ENCODE measurements at places on chromosomes 12 and 14.
A peak's percentile ranks its signal among the peaks of the same experiment; 100 is the strongest.

DNA sequence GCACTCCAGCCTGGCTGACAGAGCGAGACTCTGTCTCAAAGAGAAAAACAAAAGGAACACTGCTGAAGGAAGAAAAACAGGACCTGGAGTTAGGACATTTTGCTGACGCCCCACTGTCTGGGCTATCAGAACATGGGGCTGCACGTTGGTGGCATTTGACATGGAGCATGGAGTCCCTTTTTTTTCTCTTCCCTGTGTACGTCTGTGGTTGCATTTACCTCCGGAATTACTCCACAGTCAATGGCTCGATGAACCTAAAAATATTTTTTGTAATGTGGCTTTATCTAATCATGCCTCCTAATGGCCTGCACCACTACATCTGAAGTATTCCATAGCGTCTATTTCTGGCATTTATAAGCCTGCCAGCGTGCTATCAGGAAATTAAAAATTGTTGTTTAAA, 30.7 kb downstream of the TESC start:
- no peak for DNase-seq

- DNase-seq, result no peak
These were observed 214.3 kb downstream of the ZFP36L1 start for GRCh38 chr14:68578597-68578996.

GRCh38 chr12:112946236-112947000, 8.1 kb downstream of the OAS3 start:
- DNase-seq, result no peak

DNA sequence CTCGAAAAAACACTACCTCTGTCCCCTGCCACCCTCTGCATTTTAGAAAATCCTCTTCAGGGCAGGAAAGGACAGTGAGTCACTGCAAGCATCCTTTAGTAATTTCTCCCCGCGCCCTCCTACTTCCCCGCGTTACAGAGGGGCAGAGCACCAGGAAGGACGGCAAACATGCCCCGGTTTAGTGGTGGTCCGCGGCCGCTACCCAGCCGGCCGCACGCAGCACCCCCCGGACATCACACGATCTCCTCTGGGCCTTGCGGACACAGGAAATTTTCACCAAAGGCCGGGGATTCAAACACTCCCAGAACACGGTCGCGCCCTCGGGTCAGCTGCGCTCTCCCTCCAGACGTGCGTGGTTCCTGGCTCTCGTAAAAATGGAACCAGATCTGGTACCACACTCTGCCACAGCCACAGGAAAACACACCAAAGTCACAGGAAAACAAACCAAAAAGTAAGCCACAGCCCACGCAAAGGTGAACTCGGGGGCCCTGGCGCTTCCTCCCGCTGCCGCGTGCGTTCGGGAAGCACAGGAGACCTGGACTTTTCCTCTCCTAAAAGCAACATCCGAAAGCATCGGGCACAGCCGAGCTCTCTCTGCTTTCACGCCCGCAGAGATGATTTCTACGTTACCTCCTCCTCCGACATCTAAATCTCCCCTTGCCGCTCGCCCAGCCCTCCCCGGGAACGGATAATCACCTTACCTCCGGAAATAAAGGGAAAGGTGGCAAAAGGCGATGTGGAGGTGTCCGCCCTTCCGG, 839 bp downstream of the SLC38A1 start:
- no peak for DNase-seq

DNA sequence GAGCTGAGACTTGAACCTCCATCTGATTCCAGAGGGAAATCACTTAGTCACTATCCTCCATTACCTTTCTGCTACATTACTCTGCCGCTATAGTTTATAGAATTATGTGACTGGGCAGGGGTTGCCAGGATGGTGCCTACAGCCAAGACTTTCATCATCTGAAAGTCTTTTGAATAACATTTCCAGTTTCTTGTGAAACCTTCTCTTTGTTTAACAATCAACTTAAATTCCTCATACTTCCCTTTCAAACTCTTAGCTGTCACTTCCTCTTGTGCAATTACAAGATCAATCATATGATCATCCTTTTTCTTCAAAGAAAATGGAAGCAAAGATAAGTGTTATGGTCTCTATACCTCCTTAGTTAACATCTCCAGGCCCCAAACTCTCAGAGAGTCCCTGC, 25.4 kb upstream of the PELI2 start:
- DNase-seq, result no peak

DNA sequence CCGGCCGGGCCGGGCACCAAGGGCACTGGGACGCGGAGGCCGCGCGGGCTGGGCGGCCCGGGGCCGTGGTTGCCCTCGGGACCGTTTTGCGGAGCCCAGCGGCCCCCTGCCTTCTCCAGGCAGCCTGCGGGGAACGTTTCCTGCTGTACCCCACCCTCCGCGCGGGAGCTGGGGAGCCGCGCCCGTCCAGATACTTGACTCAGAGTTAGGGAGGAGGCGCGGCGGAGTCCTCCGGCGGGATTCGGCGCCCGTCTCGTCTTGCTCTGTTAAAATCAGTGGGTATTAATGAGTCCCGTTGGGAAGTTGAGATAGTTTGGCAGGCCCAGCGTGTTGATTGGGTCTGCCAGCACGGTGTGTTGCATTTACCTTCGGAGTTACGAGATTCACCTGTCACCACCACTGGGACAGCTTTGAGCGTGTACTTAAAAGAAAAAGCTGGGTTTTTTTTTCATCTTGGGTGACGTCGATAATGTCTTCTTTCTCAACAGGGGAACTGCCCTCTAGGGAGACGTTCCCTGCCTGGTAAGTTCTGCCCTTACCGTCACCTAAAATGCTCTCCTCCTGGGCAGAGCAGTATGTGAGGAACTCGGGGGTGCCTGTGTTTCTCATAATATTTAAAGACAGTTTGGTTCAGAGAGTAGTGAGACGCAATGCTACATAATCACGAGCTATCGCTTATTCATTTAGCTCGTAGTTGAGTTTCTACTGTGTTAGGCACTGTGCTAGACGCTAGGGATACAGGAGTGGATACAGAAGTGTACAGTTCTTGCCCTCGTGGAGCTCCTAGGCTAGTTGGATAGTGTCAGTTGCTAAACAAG, 596 bp downstream of the DLST start:
- peak; percentile 70 for DNase-seq

DNA sequence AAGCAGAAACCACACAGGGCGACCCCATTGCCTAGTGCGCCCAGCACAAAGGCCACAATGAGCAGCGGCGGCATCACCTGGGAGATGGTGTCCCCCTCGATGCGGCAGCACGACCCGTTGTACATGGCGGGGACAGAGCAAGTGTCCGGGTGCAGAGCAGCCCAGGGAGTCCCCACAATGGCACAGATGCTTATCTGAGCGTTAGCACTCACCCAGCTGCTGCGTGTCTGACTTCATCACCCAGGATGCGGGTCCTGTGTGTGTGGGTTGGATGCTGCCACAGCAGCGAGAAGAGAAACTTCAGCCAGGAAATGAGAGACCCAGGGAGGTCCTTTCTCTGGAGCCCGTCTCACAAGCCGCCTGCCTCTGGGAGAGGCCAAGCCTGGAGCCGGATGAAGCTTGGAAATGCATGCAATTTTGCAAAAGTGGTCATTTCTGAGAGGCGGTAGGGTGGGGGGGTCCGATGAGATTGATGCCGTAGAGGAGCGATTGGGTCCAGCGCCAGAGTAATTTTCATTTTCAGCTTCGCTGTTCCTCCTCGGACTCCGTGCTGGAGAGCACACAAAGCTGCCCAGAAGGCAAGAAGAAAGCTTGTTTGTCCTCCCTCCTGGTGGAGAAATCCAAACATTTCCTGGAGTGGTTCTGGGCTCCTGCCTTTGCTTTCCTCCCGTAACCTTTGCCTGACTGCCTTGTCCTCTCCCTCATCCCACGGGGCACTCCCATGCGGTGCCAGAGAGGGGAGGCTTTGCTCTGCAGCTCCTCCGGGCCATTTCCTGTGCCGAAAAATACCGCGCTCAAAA, at the start of gene HCAR1:
Gene HCAR1, minus strand, starts transcription at position 630 of the 800 bp plus-strand sequence. Its CDS starts 505 bp downstream, at position 125.
- DNase-seq, result no peak

- DNase-seq, result no peak
These were observed 40.8 kb downstream of the CCDC60 start for GRCh38 chr12:119375075-119375882.

DNA sequence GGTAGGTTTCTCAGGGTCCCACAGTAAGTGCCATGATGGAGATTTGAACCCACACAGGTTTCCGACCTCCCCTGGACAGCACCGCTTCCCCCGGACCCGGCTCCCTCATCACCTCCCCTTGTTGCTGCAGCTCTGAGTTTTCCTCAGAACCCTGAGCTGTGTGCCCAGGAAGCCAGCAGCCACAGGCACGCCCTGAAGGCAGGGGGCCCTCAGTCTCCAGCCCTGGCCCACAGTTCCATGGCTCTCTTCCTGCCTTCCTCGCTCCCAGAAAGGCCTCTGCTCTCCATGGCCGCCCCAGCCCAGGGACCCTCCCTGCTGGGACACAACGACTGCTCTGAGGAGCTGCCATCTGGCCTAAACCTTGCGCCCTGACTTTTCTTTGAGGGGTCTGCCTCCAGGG, 35.8 kb upstream of the PRIMA1 start:
- no peak for DNase-seq

- no peak for DNase-seq
These were observed 68.0 kb downstream of the PKP2 start for GRCh38 chr12:32828552-32828951.

DNA sequence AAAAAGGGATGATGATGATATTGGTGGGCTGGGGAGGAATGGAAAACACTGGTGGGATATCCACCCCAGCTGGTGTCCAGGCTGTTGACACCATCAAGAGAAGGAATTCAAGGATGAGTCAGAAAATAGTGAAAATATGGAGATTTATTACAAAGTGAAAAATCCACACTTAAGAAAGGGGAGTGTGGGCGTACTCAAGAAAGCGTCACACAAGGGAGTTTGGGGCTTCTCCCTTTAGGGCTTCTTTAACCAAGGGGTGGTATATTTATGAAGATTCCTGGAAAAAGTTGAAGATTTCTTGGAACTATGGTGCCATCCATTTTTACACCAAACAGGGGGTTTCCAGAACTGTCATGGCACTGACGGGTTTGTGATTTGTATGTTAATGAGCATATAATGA, 63.1 kb upstream of the ARID2 start:
- DNase-seq, result no peak

DNA sequence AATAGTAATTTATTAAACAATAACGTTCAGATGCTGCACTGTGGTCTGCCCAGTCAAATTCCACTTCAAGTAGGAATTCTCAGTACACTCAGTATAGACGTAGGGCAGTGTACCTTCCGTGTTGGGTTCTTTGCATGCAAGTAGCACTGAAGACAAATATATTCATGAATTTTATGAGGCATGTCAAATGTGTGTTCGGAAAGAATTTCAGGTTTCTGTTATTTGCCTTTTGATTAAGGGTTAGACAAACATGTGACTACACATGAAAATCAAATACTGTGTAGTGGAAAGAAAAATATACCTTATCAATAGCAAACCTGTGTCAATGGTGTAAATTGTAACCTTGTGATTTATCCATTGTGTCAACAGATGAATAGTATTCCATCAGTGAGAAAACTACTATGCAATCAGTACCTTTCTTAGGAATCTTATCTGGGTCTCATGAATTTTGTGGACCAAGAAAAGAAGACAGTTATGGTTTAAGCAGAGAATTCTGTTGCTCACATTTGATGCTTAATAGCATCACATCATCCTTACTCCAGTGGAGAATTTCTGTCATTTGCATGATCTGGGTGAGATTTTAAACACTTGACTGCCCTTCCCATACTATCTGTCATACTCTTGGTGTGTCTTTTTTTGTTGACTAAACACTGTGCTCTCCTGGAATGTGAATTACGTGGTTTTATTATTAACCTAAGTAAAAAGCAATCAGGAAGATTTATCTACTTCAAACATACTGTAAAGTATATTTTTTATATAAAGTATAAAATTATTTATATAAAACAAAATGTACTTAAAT, 13.3 kb downstream of the TMEM260 start:
- no peak for DNase-seq

DNA sequence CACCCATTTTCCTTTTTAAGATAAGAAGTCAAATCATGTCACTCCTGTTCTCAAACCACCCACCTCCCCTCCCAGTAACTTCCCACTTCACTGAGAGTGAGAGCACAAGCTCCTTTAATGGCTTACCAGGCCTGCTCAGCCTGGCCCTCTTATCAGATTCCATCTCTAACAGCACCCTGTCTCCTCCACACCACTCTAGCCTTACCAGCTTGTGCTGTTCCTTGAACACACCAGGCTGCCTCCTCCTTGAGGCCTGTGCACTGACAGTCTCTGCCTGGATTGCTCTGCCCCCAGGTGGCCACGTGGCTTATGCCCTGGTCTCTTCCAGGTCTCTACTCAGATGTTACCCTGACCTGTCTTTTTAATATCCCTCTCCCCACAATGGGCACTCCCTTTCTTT, 40.1 kb upstream of the EVL start:
- DNase-seq, result peak; percentile 11

DNA sequence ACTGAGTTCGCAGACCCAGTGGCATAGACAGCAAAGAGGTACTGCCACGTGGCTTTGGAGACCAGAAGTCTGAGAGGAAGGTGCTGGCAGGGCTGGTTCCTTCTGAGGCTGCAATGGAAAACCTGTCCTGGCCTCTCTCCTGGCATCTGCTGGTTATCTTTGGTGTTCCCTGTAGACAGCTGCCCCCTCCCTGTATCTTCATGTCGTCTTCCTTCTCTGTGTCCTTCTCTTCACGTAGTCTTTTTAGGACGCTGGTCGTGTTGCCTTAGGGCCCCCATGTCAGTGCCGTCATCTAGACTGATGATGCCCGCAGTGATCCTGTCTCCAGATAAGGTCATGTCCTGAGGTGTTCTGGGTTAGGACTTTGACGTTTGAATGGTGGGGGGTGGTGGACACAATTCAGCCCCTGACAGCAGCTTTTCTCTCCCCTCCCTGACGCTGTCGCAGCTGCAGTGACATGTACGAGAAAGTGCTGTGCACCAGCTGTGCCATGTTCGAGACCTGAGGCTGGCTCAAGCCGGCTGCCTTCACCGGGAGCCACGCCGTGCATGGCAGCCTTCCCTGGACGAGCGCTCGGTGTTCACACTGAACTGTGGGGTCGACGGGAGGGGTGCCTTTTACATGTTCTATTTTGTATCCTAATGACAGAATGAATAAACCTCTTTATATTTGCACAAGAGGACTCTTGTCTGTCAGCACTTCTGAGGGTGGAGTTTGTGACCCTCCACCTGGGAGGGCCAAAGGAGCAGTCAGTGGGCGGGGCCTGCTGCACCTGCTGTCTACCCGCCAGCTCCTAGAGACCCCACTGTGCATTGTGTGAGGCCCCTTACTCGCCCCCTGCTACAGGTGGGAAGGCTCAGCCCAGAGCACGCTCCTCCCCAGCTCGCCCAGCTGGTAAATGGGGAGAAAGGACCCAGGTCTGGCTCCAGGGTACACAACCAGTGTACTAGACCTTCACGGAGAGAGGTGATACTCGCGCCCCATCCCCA, 6.3 kb downstream of the SIVA1 start:
- DNase-seq, result no peak

- no peak for DNase-seq
These were observed 5.2 kb upstream of the FOS start for GRCh38 chr14:75273272-75274049.

DNA sequence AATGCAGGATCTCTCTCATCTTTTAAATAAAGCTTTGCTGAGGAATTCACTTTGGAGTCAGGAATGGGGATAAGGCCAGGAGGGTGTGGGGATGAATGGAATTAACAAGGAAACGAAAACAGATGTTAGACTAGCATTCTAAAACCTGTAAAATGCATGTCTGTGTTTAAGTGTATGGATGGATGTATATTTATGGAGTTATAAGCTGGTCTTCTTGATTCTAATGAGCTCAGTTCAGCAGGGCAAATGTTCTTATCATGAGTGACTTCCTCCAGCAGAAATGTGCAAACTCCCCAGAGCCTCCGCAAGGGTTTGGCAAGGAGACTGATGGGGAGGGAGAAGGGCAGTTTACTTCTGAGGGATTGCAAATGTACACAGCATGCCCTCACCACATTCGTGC, 149.1 kb downstream of the NTF3 start:
- DNase-seq, result no peak
